Left lobe of liver (tissue), 2 donors: ENCODE measurements at places on chromosomes 1 and 21.

DNA sequence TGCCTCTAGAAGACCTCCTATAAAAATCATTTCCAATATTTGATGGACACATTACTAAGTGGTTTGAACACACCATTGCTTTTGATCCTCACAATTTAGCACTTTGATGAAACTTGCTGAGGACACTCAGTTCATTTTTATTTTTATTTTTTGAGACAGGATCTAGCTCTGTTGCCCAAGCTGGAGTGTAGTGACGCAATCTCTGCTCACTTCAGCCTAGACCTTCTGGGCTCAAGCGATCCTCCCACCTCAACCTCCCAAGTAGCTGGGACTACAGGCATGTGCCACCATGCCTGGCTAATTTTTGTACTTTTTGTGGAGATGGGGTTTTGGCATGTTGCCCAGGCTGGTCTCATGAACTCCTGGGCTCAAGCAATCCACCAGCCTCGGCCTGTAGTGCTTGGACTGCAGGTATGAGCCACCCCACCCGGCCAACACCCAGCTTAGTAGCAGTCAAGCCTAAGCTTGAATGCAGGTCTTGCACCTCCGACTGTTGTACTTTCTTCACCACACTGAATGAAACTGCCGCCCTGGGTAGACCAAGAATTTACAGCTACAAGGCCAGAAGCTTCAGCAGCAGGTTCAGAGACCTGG is 24.8 kb upstream of the ATP2B4 start:
- no peak for DNase-seq

GRCh38 chr1:224761245-224761644 is 145.1 kb downstream of the CNIH3 start:
- no peak for DNase-seq

DNA sequence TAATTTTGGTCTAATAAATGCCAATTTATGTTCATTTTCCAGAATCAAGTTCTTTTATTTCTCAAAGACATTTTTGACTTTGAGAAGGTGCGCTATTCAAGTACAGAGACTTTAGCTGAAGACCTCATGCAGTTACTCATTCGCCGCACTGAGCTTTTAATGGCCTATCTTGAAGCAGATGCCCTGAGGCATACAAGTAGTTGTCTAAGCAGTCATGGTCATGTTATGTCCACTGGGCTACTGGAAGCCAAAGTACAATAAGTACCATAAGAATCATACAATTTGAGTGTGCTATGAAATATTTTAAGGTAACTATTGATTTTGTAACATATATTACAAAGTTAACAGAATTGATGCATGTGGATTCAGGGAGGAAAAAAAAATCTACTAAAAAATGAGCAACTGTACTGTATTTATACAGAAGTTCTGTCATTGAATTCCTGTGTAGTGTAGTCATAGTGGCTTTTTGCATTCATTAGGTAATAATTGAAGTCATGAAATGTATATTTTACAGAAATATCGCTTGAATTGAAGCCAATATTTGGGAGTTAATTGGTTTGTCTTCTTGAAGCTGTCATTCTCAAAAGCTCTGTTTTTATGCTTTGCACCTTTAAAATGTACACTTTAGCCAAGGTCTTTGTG is 13.5 kb upstream of the NEXN start:
- no peak for DNase-seq

DNA sequence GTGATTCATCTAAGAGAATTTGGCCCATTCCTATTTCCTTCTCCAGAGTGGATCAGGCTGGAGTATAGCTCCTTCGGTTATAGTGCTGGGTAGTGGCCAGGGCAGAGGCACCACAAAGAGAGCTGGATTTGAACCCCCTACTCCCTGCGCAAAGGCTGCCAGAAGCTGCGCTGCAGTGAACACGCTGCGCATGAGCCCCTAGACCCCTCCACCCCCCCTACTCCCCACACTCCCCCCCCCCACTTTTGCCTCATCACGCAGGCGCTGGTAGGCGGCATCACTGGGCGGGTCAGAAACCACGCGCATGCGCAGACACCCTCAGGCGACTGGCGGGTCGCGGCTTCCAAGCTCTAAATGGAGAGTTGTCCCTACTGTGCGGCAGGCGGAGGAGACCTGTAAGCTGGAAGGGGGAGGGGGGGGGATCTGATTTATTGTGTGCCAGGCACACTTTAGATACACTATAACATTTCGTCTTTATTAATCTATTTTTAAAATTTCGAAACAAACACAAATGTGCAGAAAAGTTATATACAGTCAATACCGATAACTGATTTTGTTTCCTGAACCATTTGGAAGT is 38.7 kb upstream of the HMGN1 start:
- peak; percentile 94 for DNase-seq

GRCh38 chr1:89624314-89624713 is 8.6 kb upstream of the LRRC8C start:
- DNase-seq, result no peak

GRCh38 chr21:43855955-43856354 is 9.1 kb upstream of the AGPAT3 start:
- no peak for DNase-seq

DNA sequence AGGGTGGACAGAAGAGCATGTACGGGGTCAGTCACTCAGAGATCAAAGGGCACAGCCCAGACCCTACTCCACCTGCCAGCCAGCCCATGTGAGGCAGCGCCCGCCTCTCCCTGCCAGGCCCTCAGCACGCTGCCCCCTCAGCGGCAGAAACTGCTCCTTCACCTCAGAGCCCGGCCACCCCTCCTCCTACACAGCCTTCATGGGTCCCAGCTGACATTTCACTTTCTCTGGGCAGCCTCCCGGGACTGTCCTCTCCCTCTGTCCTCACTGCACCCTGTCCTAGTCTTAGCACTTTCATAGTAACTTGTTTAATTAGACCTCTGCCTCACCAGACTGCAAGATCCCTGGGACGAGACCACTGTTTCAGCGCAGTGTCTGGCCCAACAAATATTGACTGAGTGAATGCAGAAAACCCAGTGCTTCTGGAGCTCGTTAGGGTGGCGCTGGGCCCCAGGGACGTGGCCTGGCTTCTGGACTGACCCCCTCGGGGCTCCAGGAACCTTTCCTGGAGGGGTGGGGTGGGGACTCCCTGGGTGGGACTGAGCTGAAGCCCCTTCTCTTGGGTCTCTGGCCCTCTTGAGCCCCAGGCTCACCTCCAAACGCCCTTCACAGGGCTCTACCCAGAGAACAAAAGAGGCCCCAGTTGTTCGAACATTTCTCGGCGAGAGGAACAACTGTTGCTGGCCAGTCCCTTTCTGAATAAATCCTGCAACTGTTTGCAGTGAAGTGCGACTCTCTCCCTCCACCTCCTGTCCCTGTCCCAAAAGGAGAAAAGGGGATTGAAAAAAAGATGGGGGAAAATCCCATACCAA is 114.9 kb downstream of the CASZ1 start:
- DNase-seq, result no peak

- no peak for DNase-seq
Measured at GRCh38 chr1:29593601-29594382, 357.5 kb downstream of the PTPRU start.

- no peak for DNase-seq
Measured at GRCh38 chr1:101317590-101317989, 80.8 kb downstream of the S1PR1 start.

- peak; percentile 88 for DNase-seq
Measured at GRCh38 chr21:42039470-42039901, 29.3 kb upstream of the ZBTB21 start.

- no peak for DNase-seq
Measured at GRCh38 chr1:156910309-156910782, 10.1 kb upstream of the LRRC71 start.

GRCh38 chr21:41725421-41726031 is 41.3 kb downstream of the RIPK4 start:
- no peak for DNase-seq

DNA sequence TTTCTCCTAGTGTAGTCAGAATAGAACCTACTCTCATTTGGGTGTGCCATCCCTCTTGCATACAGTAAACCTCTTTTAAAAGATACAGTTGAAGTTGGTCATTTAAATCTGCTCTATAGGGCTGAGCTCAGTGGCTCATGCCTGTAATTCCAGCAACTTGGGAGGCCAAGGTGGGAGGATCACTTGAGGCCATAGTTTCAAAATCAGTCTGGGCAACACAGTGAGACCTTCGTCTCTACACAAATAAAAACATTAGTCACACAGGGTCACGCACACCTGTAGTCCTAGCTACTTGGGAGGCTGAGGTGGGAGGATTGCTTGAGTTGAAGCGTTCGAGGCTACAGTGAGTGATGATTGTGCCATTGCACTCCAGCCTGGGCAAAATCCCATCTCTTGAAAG is 183.8 kb downstream of the LHX8 start:
- DNase-seq, result no peak

GRCh38 chr1:185049670-185050069 is 4.3 kb downstream of the RNF2 start:
- no peak for DNase-seq

DNA sequence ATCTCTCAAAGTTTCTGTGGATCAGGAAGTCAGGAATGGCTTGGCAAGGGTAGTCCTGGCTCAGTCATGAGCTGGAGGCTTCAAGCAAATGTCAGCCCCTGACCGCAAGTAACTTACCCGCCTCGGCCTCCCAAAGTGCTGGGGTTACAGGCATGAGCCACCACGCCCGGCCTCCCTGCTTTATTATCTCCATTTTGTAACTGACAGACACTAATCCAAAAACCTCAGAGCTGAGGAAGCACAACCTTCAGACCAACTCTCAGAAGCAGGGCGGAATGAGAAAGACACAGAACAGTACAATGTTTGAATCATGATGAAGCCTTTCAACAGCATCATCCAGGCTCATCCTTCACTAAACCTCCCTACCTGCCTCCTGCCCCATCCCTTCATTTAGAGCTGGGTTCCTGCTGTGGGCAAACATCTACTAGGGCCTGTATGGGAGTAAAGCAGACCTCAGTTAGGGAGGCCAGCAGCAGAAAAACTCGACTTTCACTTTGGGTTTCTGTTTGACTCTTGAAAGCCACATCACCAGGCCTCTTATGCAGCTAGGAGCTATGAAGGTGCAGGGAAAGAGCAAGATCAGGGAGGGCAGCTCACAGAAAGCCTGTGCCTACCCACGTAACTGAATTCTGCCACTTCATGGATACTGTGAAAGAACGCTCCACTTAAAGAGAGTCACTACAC is 84.4 kb upstream of the RAB4A start:
- no peak for DNase-seq

GRCh38 chr21:45594721-45595489 is 48.6 kb upstream of the PCBP3 start:
- no peak for DNase-seq

DNA sequence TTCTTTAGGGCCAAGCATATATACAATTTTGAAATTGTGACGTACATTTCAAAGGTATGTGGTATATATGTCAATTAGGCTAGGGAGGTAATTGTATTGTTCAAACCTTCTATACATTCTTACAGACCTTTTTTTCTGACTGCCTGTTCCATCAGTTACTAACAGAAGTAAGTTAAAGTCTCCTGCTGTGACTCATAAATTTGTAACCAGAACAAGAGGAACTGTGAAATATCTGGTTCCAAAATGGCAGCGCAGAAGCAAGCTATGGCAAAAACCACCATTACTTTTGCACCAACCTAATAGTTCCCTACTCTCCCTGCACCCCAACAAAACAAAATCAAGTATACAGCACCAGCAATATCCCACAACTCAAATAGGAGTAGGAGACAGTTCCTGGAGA is 93.6 kb downstream of the ENAH start:
- DNase-seq, result no peak

GRCh38 chr1:171817511-171818265 is 23.6 kb upstream of the DNM3 start:
- DNase-seq, result no peak
